ENCODE measurements at places on chromosomes 3 and 15.

DNA sequence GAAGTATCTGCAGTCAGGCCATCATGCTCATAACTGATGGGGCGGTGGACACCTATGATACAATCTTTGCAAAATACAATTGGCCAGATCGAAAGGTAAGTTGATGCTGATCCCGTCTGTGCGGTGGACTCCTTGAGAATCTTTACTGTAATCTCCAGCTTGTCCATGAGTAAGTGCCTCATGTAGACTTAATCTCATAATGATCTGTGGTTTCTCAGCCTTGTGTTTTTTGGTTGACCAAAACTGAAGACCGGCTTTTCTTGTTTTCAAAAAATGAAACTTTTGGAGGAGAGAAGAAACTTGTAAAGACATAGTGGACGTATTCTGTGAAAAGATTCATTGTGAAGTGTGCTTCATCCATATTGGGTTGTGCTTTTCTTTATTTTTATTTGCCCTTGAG, 285.7 kb downstream of the LRTM1 start:
- no peak for DNase-seq

- no peak for DNase-seq
Measured at GRCh38 chr15:65723876-65724275, 68.2 kb downstream of the DENND4A start.

- no peak for DNase-seq
Measured at GRCh38 chr3:122974764-122975162, 52.8 kb downstream of the SEMA5B start.

- no peak for DNase-seq
Measured at GRCh38 chr3:177185035-177185574, 12.2 kb downstream of the TBL1XR1 start.

DNA sequence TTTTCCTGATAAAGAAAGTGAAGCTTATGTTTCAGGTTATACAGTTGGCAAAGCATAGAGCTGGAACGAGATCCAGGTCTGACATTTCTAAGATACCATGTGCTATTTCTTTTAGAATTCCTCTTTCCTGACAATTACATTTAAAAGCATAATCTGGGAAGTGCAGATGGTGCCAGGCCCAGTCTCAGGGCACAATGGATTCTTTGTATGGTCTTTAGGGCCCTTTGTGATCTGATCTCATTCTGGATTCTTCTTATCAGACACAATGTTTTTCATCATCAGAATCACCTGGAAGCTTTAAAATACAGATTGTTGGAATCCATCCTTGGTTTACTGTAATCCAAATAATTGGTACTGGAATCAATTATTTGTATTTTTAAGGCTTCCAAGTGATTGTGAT, 18.6 kb upstream of the GLCE start:
- no peak for DNase-seq

GRCh38 chr15:35852818-35853624, 307.1 kb upstream of the DPH6 start:
- DNase-seq = no peak

GRCh38 chr3:159865041-159865579, 123.5 kb upstream of the IL12A start:
- no peak for DNase-seq

- DNase-seq = no peak
Measured at GRCh38 chr15:83327041-83327440, 42.6 kb upstream of the BNC1 start.

DNA sequence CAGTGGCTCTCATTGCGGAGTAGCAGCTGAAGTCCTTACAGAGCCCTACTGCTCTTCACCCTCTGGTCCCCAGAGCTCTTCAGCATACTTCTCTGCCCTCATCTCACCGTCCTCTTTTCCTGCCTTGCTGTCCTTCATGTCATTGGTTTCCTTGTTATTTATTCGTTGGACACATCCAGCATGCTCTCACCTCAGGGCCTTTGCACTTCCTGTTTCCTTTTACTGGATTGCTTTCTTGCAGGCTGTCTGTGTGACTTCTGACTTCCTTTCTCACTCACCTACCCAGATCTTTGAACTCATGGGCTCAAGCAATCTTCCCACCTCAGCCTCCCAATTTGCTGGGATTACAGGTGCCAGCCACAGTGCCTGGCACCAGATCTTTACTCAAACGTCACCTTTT, 127.1 kb downstream of the NR1D2 start:
- no peak for DNase-seq

GRCh38 chr3:120684896-120685295, 2.9 kb upstream of the HGD start:
- DNase-seq = no peak

Data from right lung (tissue), 10 donors.